Activated CD4-positive, alpha-beta T cell treated with anti-CD3 and anti-CD28 coated beads for 36 hours (primary cell): ENCODE measurements at places on chromosomes 3 and 15. TPM values are rescaled to one million over a fixed set of nuclear protein-coding genes. Genes with fewer than 3 reads are reported as not detected.

GPR176 gene
- total RNA-seq, result 0.30 TPM

SCN11A gene
- total RNA-seq, result 0.07 TPM

SPTSSB gene
- total RNA-seq, result not detected

CFAP91 gene
- total RNA-seq, result 0.67 TPM

HTR3E gene
- total RNA-seq, result not detected

BCHE gene
- not detected for total RNA-seq

EPHB3 gene
- not detected for total RNA-seq

AMIGO3 gene
- total RNA-seq, result not detected

CTXN2 gene
- not detected for total RNA-seq

ATP13A5 gene
- total RNA-seq, result not detected

LARP6 gene
- 0.14 TPM for total RNA-seq

PCCB gene
- total RNA-seq, result 51.8 TPM

CHRD gene
- 0.23 TPM for total RNA-seq

MAGI1 gene
- total RNA-seq, result 0.18 TPM

SNX33 gene
- total RNA-seq, result 2.2 TPM

GNAT1 gene
- total RNA-seq, result not detected

SKIL gene
- total RNA-seq, result 15.6 TPM

CPNE9 gene
- total RNA-seq, result 0.14 TPM

ADPRH gene
- total RNA-seq, result 3.5 TPM

EMC7 gene
- total RNA-seq, result 48.5 TPM

NR2F2 gene
- not detected for total RNA-seq

CATSPER2 gene
- total RNA-seq, result 1.9 TPM

ARHGAP11A gene
- total RNA-seq, result 155 TPM

A4GNT gene
- total RNA-seq, result not detected

ASB14 gene
- not detected for total RNA-seq

CYP11A1 gene
- total RNA-seq, result not detected

CDHR4 gene
- not detected for total RNA-seq

LRRC34 gene
- total RNA-seq, result 3.8 TPM

CAPN3 gene
- total RNA-seq, result 2.1 TPM

GPR62 gene
- total RNA-seq, result not detected

TIMP4 gene
- 0.11 TPM for total RNA-seq

EFHB gene
- total RNA-seq, result 0.79 TPM
